ENCODE measurements at places on chromosomes 4 and X.

DNA sequence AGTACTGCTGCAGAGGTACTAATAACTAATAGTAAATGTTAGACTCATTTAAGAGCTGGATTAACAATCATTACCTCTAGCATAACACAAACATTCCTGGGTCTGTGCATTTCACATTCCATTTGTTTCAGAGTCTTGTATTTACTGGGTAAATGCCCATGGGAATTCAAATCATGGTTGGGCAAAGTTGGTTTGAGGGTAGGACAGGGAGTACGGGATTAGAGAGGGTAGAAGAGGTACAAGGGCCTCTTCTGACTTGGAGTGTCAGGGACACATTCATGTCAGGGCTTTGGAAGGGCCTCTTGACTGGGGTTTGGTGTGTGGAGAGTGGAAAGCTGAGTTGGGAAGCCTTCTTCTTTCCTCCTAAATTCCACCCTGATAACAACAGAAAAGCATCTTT lies 65.9 kb downstream of the WWC2 start:
- no peak for DNase-seq

GRCh38 chr4:170003071-170004070 lies 22.8 kb downstream of the MFAP3L start:
- no peak for DNase-seq

- DNase-seq, result no peak
These were observed 52.8 kb downstream of the ADGRG4 start for GRCh38 chrX:136353526-136354093.

DNA sequence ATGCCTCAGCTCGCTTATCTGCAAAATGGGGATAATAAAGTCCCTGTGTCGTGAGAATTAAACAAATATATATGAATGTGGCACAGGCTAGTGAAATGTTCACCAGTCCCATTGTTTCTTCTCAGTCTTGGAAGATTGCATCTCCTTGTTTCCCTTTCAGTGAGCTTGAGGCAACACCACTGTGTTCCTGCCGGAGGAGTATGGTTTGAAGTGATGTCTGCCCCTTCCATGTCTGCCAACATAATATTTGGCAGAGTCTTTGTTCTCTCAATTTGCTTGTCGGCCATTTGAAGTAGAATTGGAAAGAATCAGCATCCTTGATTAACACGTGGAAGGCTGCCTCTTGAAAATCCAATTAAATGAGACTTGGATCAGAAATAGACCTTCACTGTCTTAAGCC lies 1088.5 kb upstream of the INTU start:
- no peak for DNase-seq
